Heart right ventricle (tissue), 16 donors: ENCODE measurements at places on chromosomes 16 and 17. TPM values are rescaled to one million over a fixed set of nuclear protein-coding genes. Genes with fewer than 3 reads are reported as not detected.
A peak's percentile ranks its signal among the peaks of the same experiment; 100 is the strongest.

GRCh38 chr16:87834668-87835473, 34.4 kb downstream of the SLC7A5 start:
- no peaks in the 10 kb centered on the region for H3K27me3 ChIP-seq
- DNase-seq, result no peak
- H3K27ac ChIP-seq, result no peak overlapping the region
- H3K4me3 ChIP-seq, result no peak overlapping the region
- no peaks in the 10 kb centered on the region for H3K4me1 ChIP-seq
- H3K36me3 ChIP-seq, result peaks cover 9% of the 10 kb centered on the region

The NPIPA3 gene
- total RNA-seq, result 2.3 TPM

- H3K4me1 ChIP-seq, result peaks cover 17% of the 10 kb centered on the region
- peak overlapping the region; percentile 10 for H3K27ac ChIP-seq
- H3K36me3 ChIP-seq, result no peaks in the 10 kb centered on the region
- no peaks in the 10 kb centered on the region for H3K27me3 ChIP-seq
These were observed 55.7 kb downstream of the ZNRF1 start for GRCh38 chr16:75054556-75054947.

The SHPK gene
- total RNA-seq, result 4.7 TPM

DNA sequence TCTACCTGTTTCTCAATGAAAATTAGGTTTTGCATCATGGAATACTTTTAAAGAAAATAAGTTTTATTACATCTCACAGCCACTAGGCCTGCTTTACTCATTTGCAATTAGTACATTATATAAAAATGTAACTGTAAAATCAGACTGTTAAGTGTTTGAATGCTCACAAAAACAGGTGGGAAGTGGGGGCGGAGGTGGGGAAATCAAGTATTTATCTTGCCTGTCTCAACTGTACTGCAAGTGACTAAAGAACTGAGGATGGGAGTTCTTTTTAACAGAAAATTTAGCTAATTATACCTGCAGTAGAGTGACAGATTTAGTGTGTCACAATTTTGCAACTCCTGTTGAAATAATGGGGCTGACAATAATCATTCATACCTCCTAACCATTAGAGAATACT, 34.1 kb downstream of the ITFG1 start:
- H3K27me3 ChIP-seq, result no peaks in the 10 kb centered on the region
- H3K27ac ChIP-seq, result no peak overlapping the region
- H3K4me3 ChIP-seq, result no peak overlapping the region
- no peak for DNase-seq

DNA sequence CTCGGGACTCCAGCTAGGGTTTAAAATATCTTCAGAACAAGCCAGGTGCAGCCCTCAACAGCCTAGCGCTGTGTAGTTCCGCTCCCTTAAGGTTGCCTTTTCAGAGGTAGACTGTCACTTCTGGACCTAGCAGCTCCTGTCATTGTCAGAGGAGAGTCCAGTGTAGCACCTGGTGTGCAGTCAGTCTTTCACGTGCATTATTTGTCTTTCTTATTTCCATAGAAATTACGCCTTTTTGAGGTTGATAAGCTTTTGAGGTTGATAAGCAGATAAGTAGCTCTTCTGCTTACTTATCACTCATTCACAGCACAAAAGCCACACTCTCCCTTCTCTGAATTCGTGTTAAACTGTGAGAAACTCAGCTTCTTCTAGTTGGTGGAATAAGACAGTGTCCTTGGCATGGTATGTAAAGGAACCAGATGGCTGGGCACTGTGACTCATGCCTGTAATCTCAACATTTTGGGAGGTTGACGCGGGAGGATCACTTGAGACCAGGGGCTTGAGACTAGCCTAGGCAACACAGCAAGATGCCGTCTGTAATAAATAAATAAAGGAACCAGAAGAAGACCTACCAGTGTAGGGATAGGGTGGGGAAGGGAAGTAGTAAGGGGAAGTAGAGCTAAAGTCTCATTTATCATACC, 10.2 kb downstream of the EEF2K start:
- H3K27me3 ChIP-seq, result no peaks in the 10 kb centered on the region
- H3K4me3 ChIP-seq, result no peak overlapping the region
- DNase-seq, result no peak
- H3K4me1 ChIP-seq, result peaks cover 36% of the 10 kb centered on the region
- H3K27ac ChIP-seq, result peak overlapping the region; percentile 12

The CTRL gene
- 0.95 TPM for total RNA-seq

GRCh38 chr17:9079461-9080103, 58.3 kb downstream of the NTN1 start:
- H3K4me1 ChIP-seq, result no peaks in the 10 kb centered on the region
- no peak for DNase-seq
- H3K36me3 ChIP-seq, result no peaks in the 10 kb centered on the region
- no peak overlapping the region for H3K27ac ChIP-seq
- H3K4me3 ChIP-seq, result no peak overlapping the region

DNA sequence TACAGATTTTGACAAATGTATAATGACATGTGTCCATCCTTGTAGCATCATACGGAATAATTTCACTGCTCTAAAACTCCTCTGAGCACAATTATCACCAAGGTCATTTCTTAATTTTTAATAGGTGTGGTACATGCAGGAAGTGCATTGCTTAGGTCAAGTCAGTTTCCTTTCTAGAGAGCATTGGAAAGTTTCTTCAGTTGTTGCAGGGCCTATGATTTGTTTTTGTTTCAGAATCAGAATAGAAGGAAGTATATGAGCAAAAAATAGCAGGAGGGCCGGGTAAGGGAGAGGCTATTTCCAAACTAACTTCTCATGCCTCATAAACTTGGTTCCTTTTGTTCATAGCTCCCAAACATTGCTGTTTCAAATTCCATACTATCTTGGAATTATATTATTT, 24.0 kb upstream of the SLFN5 start:
- no peak overlapping the region for H3K4me3 ChIP-seq
- H3K4me1 ChIP-seq, result peaks cover 64% of the 10 kb centered on the region
- no peaks in the 10 kb centered on the region for H3K36me3 ChIP-seq

DNA sequence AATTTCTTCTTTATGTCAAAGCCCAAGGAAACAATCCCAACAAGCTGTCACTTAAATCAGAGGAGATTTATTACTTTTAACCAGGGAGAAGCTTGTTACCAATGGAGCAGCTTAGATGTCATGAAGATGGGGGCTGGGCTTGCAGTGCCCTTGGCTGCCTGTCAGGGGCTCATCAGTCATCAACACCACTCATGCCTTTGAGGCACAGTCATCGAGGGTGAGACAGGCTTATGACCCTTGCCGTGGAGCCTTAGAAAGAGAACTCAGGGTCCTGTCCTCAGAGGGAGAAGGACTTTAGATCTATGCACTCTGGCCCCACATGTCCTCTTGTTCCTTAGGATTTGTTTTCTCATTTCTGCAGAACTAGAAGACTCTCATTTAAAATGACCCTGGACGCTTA, 318.3 kb downstream of the CBLN1 start:
- H3K27me3 ChIP-seq, result no peaks in the 10 kb centered on the region
- H3K36me3 ChIP-seq, result no peaks in the 10 kb centered on the region
- H3K4me1 ChIP-seq, result peaks cover 3% of the 10 kb centered on the region
- no peak overlapping the region for H3K4me3 ChIP-seq

GRCh38 chr17:31321481-31321880, at the start of gene EVI2A:
Gene EVI2A (minus strand): TSS chr17:31321622. CDS start chr17:31319013, 2,609 bp downstream.
- peaks cover 12% of the 10 kb centered on the region for H3K36me3 ChIP-seq
- no peak for DNase-seq
- peak within 1 kb of the TSS; percentile 4 for H3K4me3 ChIP-seq
- H3K4me1 ChIP-seq, result peaks cover 3% of the 10 kb centered on the region

GRCh38 chr17:45686250-45686649, 97.9 kb upstream of the CRHR1 start:
- H3K4me3 ChIP-seq, result no peak overlapping the region
- no peaks in the 10 kb centered on the region for H3K4me1 ChIP-seq
- no peaks in the 10 kb centered on the region for H3K36me3 ChIP-seq
- H3K27me3 ChIP-seq, result peaks cover 60% of the 10 kb centered on the region
- H3K27ac ChIP-seq, result no peak overlapping the region

The IRX3 gene
- total RNA-seq, result 24.7 TPM

GRCh38 chr16:10906914-10907756, 30.1 kb downstream of the CIITA start:
- no peaks in the 10 kb centered on the region for H3K36me3 ChIP-seq
- H3K4me1 ChIP-seq, result no peaks in the 10 kb centered on the region
- DNase-seq, result peak; percentile 70
- H3K27ac ChIP-seq, result no peak overlapping the region

- H3K4me1 ChIP-seq, result peaks cover 9% of the 10 kb centered on the region
- no peak for DNase-seq
- no peaks in the 10 kb centered on the region for H3K36me3 ChIP-seq
- no peak overlapping the region for H3K4me3 ChIP-seq
These were observed 67.6 kb upstream of the FOXF1 start for GRCh38 chr16:86442703-86443102.

The PSMD11 gene
- 74.9 TPM for total RNA-seq

DNA sequence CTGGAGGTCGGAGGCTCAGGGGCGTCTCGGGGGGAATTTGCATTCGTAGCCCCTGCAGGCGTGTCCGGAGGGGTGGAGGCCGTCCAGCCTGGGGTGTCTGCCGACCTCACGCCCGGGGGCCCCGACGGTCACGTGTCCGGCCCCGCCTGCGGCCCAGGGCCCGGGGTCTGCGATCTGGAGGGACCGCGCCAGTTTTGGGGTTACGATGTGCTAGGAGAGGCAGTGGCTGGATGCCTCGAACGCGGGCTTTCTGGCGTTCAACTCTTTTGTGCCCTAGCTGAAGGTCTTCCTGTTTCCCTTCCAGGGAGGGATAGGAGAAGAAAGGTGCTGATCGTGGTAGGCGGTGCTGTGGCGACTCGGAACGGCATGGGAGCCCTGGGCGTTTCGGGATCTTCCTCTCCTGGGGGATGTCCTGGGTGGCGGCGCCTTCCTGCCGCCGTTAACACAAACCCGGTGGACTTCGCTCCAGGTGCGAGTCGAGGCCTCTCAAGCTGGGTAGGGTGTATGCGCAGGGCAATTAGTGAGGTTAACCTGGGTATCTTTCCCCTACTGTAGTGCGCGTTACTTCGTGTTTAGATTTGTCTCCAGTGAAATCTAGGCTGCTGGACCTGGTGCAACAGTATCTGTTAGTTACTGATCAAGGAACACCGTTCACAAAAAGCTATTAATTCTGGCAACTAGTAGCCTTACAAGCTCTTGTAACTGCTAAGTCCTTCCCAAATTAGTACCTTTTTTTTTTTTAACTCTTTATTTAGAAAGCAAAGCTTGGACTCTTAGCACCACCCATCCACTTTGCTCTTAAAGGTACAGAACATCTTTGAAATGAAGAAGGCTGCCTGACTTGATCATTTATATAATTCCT, 1.3 kb downstream of the AKAP1 start:
- peak overlapping the region; percentile 93 for H3K27ac ChIP-seq
- DNase-seq, result no peak
- peaks cover 7% of the 10 kb centered on the region for H3K4me1 ChIP-seq
- H3K36me3 ChIP-seq, result no peaks in the 10 kb centered on the region
- H3K27me3 ChIP-seq, result no peaks in the 10 kb centered on the region

The CHST6 gene
- total RNA-seq, result 0.97 TPM

- H3K4me1 ChIP-seq, result peaks cover 14% of the 10 kb centered on the region
- no peak overlapping the region for H3K4me3 ChIP-seq
- no peak for DNase-seq
- H3K36me3 ChIP-seq, result peaks cover 21% of the 10 kb centered on the region
- no peaks in the 10 kb centered on the region for H3K27me3 ChIP-seq
These were observed 64.2 kb downstream of the STH start for GRCh38 chr17:46063241-46063640.

GRCh38 chr17:79991924-79992648, 43.6 kb downstream of the TBC1D16 start:
- no peaks in the 10 kb centered on the region for H3K27me3 ChIP-seq
- peak overlapping the region; percentile 87 for H3K27ac ChIP-seq
- peak overlapping the region; percentile 55 for H3K4me3 ChIP-seq
- H3K36me3 ChIP-seq, result no peaks in the 10 kb centered on the region
- H3K4me1 ChIP-seq, result peaks cover 31% of the 10 kb centered on the region
- DNase-seq, result peak; percentile 58

DNA sequence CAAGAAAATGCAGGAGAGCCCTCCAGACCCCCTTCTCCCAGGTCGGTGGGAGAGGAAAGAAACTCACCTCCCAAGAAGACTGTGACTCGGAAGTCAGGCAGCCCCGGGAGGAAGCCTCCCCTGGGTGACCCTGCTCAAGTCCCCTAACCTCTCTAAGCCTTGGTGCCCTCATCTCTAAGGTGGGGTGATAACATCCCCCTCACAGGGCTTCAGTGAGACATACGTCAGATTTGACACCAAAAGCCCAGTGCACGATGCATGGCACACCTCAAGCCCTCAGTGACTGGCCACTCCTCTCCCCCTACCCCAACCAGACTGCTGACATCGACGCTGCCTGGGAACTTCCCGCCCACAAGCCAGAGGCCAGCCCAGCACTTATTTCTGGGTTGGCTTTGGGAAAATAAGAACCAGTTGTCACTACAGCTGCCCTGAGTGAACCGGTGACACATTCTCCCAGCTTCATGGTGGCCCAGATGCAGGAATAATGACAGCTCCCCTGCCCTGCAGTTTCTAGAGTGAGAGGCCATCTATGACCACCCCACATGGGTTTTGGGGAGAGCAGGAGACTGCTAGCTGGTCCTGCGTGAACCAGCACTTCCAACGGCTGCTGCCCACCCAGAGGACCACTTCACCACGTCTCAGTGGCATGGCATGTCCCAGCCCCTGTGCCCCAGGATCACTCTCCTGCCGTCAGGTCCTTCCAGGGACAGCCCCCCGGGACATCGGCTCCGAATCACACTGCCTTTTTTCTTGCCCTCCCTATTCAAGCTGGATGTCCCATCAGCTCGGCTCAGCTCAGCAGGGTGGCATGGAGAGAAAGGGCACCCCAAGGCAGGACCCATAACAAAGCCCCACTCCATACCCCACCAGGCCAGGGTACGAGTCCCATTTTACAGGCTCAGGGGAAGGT, 9.5 kb downstream of the KNOP1 start:
- no peak overlapping the region for H3K4me3 ChIP-seq
- peaks cover 44% of the 10 kb centered on the region for H3K4me1 ChIP-seq
- no peaks in the 10 kb centered on the region for H3K27me3 ChIP-seq
- peaks cover 78% of the 10 kb centered on the region for H3K36me3 ChIP-seq

The DRC3 gene
- total RNA-seq, result 2.6 TPM

DNA sequence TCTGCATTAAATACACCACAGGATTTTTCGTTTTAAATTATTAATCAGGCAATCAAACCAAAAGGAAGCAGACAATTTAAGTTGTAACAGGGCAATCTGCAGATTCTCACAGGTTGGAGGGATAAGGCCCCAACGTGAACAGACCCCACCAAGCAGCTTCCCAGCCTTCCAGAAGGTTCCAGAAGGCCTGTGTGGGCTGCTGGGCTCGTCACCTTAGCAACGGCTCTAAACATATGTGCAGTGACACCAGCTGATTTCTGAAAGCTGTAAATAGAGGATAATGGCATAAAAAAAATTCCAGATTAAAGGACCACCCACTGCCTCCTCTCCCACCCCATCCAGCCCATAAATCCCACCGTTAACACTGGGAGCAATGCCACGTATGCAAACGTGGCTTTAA, 123.8 kb downstream of the ZNF778 start:
- no peak overlapping the region for H3K4me3 ChIP-seq
- no peaks in the 10 kb centered on the region for H3K36me3 ChIP-seq
- H3K4me1 ChIP-seq, result peaks cover 46% of the 10 kb centered on the region
- DNase-seq, result no peak
- H3K27me3 ChIP-seq, result no peaks in the 10 kb centered on the region
- no peak overlapping the region for H3K27ac ChIP-seq

The SPN gene
- total RNA-seq, result 12.6 TPM

GRCh38 chr17:61029181-61029580, 351.5 kb downstream of the BCAS3 start:
- H3K4me3 ChIP-seq, result no peak overlapping the region
- DNase-seq, result no peak
- no peaks in the 10 kb centered on the region for H3K4me1 ChIP-seq

The CD300E gene
- 0.72 TPM for total RNA-seq

The CD300H gene
- not detected for total RNA-seq

- no peak overlapping the region for H3K27ac ChIP-seq
- H3K27me3 ChIP-seq, result peaks cover 26% of the 10 kb centered on the region
- DNase-seq, result no peak
- peaks cover 8% of the 10 kb centered on the region for H3K4me1 ChIP-seq
- H3K4me3 ChIP-seq, result peak overlapping the region; percentile 51
These were observed 2.0 kb downstream of the HBZ start for GRCh38 chr16:154217-155030.
